Activated T-cell treated with anti-CD3 and anti-CD28 coated beads, Interleukin-2, amount 50 U/mL, for 1 hour (primary cell): ENCODE measurements at places on chromosomes 6 and 20.
A peak's percentile ranks its signal among the peaks of the same experiment; 100 is the strongest.

DNA sequence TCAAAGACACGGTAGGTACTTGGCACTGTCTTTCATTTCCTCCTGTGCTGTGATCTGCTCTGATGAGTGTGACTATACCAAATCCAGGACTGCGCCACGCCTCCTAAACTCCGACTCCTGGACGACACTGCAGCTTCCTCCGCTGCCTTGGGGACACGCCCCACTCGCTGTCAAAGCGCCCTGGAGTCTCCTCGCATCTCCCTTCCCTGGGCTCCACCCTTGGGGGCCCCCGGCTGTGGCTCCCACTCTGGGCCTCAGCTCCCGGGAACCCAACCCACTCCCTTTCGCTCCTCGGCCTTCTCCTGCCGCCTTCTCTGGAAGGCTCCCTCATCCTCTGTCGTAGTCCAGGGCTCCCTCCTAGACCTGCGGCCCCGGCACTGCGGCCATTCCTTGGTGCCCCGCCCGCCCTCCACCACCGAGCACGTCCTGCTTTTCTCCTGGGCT lies 61.2 kb downstream of the RSPH3 start:
- DNase-seq: peak; percentile 36

- DNase-seq: no peak
Measured at GRCh38 chr6:44039839-44040350, 87.4 kb downstream of the MRPL14 start.

DNA sequence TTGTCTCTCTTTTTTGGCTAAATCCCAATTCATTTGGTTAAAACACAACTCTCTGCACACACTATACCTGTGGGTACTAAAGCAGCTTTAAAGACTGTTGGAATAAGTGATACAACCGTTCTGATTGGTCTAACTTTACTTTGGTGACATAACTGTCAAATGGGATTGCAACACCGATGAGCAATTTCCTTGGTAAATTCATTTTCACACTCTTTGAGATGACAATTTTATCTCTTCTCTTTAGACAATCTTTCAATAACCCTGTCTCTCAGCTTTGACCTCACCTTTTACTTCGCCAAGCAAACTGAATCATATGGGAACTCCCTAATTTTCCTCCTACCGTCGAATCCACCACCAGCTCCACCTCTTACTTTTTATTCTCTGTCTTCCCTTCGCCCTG lies 60.8 kb downstream of the ECT2L start:
- DNase-seq: no peak

DNA sequence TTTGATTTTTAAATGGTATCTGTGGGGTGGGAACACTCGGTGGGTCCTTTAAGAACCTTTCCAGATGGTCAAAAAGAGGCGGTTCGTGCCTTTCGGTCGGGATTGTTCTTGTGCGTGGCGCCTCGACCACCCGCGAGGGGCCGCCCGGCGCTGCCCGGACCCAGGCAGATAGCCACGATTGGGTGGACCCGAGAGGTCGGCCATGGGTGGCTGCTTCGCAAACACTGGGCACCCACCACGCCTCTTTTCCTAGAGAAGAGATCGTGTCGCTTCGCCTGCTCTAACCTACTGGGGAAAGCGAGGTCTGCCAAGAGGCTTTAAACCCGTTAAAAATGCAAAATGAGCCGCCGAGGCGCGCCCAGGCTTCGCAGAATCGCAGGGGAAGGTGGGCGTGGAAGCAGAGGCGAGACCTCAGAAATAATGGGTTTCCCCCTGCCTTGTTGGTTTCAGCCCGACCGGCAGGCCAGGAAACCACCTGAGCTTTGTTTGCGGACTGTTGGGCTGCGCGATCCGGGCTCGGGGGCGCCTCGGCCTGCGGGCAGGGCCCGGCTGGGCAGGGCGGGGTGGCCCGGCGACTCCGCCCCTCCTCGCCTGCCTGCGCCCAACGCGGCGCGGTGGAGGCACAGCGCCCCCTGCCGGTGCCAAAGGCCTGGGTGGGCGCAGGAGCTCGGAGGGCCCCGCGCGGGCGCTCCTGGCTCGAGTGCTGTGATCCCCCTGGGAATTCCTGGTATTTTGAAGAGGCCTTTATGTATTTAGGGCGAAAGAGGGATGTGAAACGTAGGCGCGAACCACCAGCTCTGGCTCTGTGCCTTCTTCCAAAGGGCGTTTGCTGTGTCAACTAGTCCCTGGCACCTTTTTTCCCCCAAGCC lies 1.6 kb downstream of the MARCKS start:
- DNase-seq: peak; percentile 77

- peak; percentile 29 for DNase-seq
Measured at GRCh38 chr6:31158863-31159855, 770 bp downstream of the TCF19 start.

DNA sequence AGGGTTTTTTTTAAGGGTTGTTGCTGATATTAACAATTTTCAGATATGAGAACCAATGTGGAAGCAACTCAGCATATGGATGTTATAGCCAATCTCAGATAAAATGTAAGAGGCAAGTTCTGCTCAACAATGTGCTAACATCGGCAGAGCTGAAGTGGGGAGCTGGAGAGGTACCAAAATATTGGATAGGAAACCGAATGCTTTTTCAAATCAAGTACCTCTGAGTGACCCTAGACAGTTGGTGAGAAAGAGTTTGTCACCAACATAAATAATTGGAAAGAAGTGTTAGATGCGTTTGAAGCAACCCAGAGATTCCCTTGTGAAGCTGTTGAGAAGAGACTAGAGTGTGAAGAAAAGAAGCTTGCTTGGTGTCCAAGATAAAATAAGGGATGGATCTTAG lies 140.7 kb downstream of the SOX4 start:
- DNase-seq: no peak
